Adrenal gland (tissue), 19 donors: ENCODE measurements at places on chromosomes 2 and 18.

DNA sequence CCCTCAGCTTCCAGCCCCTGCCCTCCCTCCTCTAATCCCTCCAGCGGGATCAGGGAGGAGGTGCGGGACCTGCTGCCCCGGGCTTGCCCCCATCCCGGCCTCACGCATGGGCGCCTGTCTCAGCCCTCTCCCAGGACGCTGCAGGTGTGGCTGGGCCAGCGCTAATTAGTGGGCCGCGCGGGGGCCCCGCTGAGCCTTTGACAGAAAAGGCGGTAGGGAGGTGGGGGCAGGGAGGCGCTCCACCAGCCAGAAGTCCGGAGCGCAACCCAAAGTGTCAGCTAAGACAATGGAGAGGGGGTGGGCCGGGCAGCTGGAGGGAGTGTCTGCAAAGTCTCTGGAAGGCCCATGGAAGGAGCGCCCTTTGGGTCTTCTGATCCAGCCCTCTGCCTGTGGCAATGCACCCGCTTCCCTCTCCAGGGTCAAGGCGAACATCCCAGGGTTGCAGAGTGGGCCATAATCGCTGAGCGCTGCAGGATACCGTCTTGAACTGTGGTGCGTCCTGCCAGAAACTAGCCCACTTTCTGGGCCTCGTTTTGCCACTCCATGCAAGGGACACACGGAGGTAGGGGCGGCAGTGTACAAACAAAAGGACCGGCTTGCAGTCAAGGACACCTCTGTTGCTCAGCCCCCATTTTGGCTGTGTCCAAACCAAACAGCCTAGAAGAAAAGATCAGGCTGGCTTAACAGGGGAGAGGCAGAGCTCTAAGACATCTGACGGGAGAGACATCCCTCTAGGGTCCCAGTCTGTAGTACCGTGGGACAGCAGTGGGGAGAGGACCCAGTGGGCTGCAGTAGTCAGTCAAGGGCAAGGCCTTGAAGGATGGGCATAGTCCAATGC, 3.5 kb downstream of the ATP6V1B1 start:
- DNase-seq, result no peak
- H3K36me3 ChIP-seq, result no peaks in the 10 kb centered on the region
- no peak overlapping the region for H3K4me3 ChIP-seq
- H3K27ac ChIP-seq, result no peak overlapping the region

- no peak overlapping the region for H3K27ac ChIP-seq
- no peak for DNase-seq
- no peak overlapping the region for H3K4me3 ChIP-seq
- H3K36me3 ChIP-seq, result no peaks in the 10 kb centered on the region
These were observed 15.5 kb downstream of the MAP3K20 start for GRCh38 chr2:173090973-173091660.

DNA sequence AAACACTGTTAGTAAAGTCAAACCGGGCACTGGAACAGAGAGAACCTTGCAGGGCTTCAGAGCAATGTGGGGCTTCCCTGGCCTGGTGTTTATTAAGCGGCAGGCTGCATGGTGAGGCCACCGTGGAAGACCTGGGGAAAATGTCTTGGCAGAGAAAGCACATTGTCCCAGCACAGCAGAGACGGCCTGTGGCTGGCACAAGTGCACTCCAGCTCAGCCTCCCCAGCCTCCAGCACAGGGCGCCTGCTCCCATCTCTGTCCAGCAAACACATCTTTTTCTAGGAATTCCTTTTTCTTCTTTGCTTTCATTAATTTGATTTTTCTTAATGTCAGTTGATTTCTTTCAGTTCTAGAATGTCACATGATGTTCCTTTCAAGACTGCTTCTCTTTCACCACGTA, 138.2 kb upstream of the NFATC1 start:
- H3K4me3 ChIP-seq, result no peak overlapping the region
- no peaks in the 10 kb centered on the region for H3K36me3 ChIP-seq
- no peak overlapping the region for H3K27ac ChIP-seq
- no peaks in the 10 kb centered on the region for H3K4me1 ChIP-seq

DNA sequence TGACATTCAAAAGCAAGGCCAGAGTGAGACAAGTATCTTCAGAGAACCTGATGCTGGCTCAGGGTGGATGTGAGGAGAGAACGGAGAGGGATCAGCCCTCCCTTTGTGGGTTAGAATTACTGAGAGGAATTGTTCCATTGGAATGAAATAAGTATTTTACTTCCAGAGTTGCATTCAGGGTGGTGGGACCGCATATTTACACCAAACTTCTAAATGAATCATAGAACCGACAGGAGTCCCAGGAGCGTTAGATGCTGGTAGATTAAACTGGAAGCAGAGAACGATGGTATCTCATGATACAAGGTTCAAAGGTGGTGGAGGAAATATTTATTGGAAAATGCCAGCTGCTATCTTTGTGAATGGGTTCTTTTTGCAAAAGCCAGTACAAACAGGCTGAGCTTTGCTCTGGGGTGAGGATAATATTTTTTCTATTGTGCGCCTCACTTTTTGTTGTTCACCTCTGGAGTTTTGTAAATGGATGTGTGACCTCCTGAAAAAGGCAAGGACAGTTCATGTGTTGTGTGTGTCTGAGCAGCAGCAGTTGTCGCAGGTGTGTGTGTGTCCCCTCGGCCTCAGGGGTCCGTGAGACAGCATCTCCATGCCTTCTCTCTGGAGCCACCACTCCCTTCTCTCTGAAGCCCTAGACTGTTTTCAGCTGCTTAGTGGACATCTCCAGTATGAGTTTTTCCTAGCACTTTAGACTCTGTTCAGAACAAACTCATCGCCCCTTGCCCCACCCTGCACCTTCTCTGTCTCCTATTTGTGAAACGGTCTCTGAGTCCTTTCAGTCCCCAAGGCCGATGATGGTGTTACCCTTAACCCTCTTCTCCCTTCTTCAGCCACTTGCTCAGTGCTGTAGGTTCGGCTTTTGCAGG, 17.8 kb downstream of the MTCL1 start:
- DNase-seq, result no peak
- H3K27ac ChIP-seq, result no peak overlapping the region
- H3K4me3 ChIP-seq, result no peak overlapping the region
- no peaks in the 10 kb centered on the region for H3K4me1 ChIP-seq
- no peaks in the 10 kb centered on the region for H3K36me3 ChIP-seq
- peaks cover 3% of the 10 kb centered on the region for H3K27me3 ChIP-seq

- H3K36me3 ChIP-seq, result no peaks in the 10 kb centered on the region
- no peak overlapping the region for H3K27ac ChIP-seq
- no peak overlapping the region for H3K4me3 ChIP-seq
- no peak for DNase-seq
- H3K27me3 ChIP-seq, result no peaks in the 10 kb centered on the region
These were observed 244.1 kb downstream of the AGPS start for GRCh38 chr2:177636672-177637071.

- H3K27ac ChIP-seq, result no peak overlapping the region
- no peak for DNase-seq
- H3K4me1 ChIP-seq, result no peaks in the 10 kb centered on the region
- H3K36me3 ChIP-seq, result no peaks in the 10 kb centered on the region
- no peaks in the 10 kb centered on the region for H3K27me3 ChIP-seq
These were observed 50.7 kb downstream of the LBH start for GRCh38 chr2:30282081-30282480.

DNA sequence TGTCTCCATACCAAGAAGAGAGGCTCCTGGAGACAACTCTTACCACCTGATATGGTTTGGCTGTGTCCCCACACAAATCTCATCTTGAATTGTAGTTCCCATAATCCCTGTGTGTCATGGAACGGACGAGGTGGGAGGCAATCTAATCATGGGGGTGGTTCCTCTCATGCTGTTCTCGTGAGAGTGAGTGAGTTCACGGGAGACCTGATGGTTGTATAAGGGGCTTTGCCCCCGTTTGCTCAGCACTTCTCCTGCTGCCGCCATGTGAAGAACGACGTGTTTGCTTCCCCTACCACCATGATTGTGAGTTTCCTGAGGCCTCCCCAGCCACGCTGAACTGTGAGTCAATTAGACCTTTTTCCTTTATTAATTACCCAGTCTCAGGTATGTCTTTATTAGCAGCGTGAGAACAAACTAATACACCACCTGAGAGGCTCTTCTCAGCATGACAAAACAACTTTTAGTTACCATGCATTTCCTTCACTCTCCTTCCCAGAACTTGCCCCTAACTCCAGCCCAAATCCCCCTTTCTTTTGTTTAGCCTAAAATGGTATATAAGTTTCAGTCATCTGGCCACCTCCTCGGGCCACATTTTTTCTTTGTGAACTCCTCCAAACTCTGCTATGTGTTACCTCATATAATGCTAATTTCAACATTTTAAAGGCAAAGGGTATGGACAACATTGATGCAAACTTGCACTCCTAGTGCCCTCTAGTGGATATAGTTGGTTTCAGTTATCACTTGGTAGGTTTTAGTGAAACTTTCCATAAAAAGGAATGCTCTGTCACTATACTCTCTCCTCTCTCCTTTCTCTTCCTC, 58.6 kb upstream of the SLC25A52 start:
- no peak for DNase-seq
- no peaks in the 10 kb centered on the region for H3K27me3 ChIP-seq
- no peak overlapping the region for H3K4me3 ChIP-seq
- H3K36me3 ChIP-seq, result no peaks in the 10 kb centered on the region
- no peaks in the 10 kb centered on the region for H3K4me1 ChIP-seq
- no peak overlapping the region for H3K27ac ChIP-seq

- no peak for DNase-seq
- H3K4me3 ChIP-seq, result peak overlapping the region; percentile 38
- H3K36me3 ChIP-seq, result no peaks in the 10 kb centered on the region
- H3K27ac ChIP-seq, result no peak overlapping the region
These were observed 745 bp downstream of the MSH2 start for GRCh38 chr2:47403609-47404193.

DNA sequence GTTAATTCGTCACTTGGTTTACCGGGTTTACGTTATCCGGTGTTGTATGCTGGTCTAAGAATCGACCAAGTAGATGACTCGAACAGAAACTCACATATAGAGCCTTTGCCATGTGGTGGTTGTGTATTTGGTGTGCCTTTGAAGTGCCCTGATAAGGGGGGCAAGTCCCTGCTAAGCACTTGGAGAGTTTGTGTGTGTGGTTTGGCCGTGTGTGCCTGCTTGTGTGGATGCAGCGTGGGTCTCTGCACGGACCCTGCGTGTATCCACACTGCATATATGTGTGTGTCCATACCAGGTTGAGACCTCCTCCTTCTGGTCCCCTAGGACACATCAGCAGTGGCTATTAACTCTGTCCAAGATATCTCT, 2.4 kb upstream of the CELF4 start:
- no peak overlapping the region for H3K4me3 ChIP-seq
- no peaks in the 10 kb centered on the region for H3K36me3 ChIP-seq
- peak; percentile 51 for DNase-seq
- H3K4me1 ChIP-seq, result peaks cover 24% of the 10 kb centered on the region

DNA sequence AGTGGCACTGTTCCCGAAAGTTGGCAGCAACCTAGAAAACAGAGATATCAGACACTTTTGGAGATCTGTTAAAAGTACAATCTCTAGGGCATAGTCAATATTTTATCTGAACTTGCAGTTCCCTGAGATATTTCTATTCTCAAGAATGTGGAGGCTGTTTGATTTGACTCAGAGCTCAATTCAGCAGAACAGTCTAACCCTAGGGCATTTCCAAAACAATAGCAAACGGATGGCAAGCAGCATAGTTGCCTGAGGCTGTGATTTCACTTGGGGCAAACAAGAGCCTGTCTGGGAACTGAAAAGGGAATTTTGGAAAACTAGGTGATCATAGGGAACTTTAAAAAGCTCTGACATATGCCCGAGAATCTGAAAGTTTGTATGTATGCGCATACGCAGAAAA, 772.8 kb upstream of the LRRTM1 start:
- no peak overlapping the region for H3K4me3 ChIP-seq
- DNase-seq, result no peak
- H3K27me3 ChIP-seq, result no peaks in the 10 kb centered on the region
- H3K36me3 ChIP-seq, result no peaks in the 10 kb centered on the region

GRCh38 chr2:30695749-30696148, 111.5 kb downstream of the CAPN13 start:
- H3K4me1 ChIP-seq, result no peaks in the 10 kb centered on the region
- H3K36me3 ChIP-seq, result no peaks in the 10 kb centered on the region
- H3K4me3 ChIP-seq, result no peak overlapping the region
- DNase-seq, result peak; percentile 5
- H3K27ac ChIP-seq, result no peak overlapping the region

- H3K4me3 ChIP-seq, result no peak overlapping the region
- no peaks in the 10 kb centered on the region for H3K36me3 ChIP-seq
- no peak for DNase-seq
- H3K27ac ChIP-seq, result no peak overlapping the region
- H3K4me1 ChIP-seq, result no peaks in the 10 kb centered on the region
These were observed 63.3 kb upstream of the TTC27 start for GRCh38 chr2:32564417-32565035.

GRCh38 chr2:20205069-20205468, 19.9 kb downstream of the SDC1 start:
- no peak overlapping the region for H3K27ac ChIP-seq
- H3K27me3 ChIP-seq, result no peaks in the 10 kb centered on the region
- H3K36me3 ChIP-seq, result no peaks in the 10 kb centered on the region
- no peaks in the 10 kb centered on the region for H3K4me1 ChIP-seq
- no peak overlapping the region for H3K4me3 ChIP-seq

GRCh38 chr18:49227001-49227380, 233.5 kb downstream of the DYM start:
- no peak overlapping the region for H3K27ac ChIP-seq
- H3K36me3 ChIP-seq, result no peaks in the 10 kb centered on the region
- no peak overlapping the region for H3K4me3 ChIP-seq
- H3K4me1 ChIP-seq, result peaks cover 6% of the 10 kb centered on the region
- H3K27me3 ChIP-seq, result no peaks in the 10 kb centered on the region

DNA sequence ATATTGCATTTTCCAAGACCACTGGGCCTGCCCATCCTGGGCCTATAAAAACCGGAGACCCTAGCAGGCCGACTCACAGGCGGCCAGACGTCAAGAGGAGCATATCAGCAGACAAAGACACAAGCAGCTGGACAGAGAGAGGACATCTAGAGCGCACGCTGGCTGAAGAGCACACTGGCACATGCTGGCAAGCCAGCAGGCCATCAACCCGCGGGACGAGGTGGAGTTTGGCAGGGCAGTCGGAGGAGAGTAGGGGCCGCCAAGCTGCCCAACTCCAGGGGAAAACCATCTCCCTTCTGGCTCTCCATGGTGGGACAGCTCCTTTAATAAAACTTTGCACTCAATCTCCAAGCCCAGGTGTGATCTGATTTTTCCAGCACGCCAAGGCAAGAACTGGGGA, 36.6 kb upstream of the RAB27B start:
- no peak overlapping the region for H3K27ac ChIP-seq
- H3K4me1 ChIP-seq, result no peaks in the 10 kb centered on the region
- no peaks in the 10 kb centered on the region for H3K36me3 ChIP-seq
- no peak overlapping the region for H3K4me3 ChIP-seq

DNA sequence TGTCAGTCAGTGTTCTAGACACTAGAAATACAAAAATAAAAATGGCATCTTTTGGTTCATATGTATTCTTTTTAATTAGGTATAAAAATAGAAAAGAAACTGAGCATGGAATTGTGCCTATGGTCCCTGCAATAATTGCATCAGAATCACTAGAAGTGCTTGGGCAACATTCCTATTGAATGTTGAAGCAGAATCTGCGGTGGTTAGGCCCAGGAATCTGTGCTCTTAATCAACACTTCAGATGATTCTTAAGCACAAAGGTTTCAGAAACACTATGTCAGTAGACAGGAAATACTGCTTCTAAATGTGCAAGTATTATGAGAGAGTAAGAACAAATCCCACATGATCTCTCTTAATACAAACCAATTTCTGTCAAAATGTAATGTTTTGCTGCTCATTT, 20.3 kb upstream of the RBBP8 start:
- no peaks in the 10 kb centered on the region for H3K27me3 ChIP-seq
- H3K36me3 ChIP-seq, result no peaks in the 10 kb centered on the region
- no peak overlapping the region for H3K27ac ChIP-seq
- H3K4me1 ChIP-seq, result no peaks in the 10 kb centered on the region
- DNase-seq, result no peak

GRCh38 chr2:204705243-204705932, 160.1 kb downstream of the PARD3B start:
- H3K36me3 ChIP-seq, result no peaks in the 10 kb centered on the region
- no peaks in the 10 kb centered on the region for H3K27me3 ChIP-seq
- no peak for DNase-seq
- no peak overlapping the region for H3K27ac ChIP-seq
